PC-3 (cell line): ENCODE measurements at places on chromosomes 12 and 14. TPM values are rescaled to one million over a fixed set of nuclear protein-coding genes. Genes with fewer than 3 reads are reported as not detected.
A peak's percentile ranks its signal among the peaks of the same experiment; 100 is the strongest.

- peak; percentile 4 for DNase-seq
Measured at GRCh38 chr12:42450248-42450647, 124.3 kb downstream of the PPHLN1 start.

DNA sequence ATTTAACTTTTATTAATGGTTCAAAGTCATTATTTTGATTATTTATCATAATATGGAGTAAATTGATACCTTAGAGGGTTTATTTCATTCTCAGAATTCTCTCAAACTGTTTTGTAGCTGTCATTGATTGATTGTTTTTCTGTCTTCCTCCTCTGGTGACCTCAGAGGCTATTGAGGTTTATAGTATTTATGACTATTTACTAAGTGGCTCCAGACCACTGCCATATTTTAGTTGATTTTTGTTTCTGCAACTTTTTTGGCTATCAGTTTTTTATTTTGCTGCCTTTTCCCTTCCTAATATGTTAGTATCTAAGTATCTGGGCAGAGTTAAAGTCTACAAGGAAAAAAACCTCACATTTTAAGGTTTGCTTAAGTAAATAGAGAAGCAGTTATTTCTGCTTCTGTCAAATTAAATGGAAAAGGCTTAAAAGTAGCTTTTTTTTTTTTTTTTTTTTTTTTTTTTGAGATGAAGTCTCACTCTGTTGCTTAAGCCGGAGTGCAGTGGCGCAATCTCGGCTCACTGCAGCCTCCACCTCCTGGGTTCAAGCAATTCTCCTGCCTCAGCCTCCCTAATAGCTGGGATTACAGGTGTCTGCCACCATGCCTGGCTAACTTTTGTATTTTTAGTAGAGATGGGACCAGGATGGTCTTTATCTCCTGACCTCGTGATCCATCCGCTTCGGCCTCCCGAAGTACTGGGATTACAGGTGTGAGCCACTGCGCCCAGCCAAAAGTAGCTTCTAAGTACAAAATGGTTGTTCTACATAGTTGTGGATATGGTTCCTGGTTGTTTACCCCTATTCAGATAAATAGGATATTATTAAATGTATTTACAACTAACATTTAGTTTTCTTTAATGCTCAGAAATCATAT is 8.2 kb downstream of the MDM2 start:
- DNase-seq, result no peak

- no peak for DNase-seq
Measured at GRCh38 chr12:67147447-67147846, 121.7 kb upstream of the CAND1 start.

DNA sequence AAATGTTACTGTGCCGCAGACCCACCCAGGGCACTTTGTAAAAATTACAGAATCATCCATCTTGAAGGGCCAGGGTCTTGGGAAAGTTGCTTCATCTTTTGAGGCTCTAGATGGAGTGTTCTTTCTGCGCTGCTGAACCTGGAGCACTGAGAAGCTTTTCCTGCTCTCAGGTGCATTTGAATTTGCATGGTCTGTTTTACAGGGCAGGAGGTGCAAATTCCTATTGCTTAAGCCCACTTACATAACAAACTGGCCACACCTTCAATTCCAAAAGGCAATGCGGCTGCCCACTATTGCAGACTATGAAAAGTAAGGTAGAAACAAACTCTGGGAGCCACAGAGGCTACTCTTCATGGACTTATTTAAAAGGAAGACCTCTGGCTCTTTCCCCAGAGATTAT is 254.8 kb downstream of the CACNA1C start:
- no peak for DNase-seq

GRCh38 chr14:33342299-33342974 is 403.8 kb downstream of the NPAS3 start:
- DNase-seq, result peak; percentile 25

DNA sequence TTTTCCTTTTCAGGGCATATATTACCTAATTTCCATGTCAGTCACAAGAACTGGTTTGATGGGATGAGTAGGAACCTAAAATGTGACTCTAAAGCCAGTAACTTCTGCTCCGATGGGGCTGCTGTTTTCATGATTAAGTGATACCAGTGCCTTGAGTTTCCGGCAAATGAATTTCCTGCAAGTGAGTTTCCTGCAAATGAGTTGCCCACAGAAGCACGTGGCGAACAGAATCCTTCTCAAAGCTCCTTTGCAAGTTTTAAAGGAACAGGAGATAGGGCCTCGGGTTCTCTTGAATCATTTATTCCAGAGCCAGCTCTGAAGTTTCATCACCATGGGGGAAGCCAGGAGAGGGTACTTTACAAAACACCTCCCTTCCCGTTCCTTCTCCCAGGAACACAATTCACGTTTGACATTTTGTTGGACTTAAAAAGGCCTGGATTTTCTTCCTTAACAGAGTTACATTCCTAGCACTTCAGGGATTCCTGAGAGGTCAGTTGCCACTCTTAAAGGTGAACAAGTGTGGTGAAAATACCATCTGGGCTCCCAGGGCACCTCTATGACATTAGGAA is 2.2 kb upstream of the PPTC7 start:
- peak; percentile 43 for DNase-seq

GRCh38 chr12:26871985-26872384 is 39.0 kb upstream of the ITPR2 start:
- DNase-seq, result no peak

GRCh38 chr14:99562856-99563748 is 40.9 kb downstream of the CCDC85C start:
- peak; percentile 87 for DNase-seq

- peak; percentile 97 for DNase-seq
Measured at GRCh38 chr14:103361867-103362266, 23.3 kb upstream of the MARK3 start.

GRCh38 chr12:55827806-55828205 is 1.6 kb downstream of the DNAJC14 start:
- no peak for DNase-seq

- peak; percentile 20 for DNase-seq
Measured at GRCh38 chr14:69048456-69048855, 69.4 kb upstream of the ACTN1 start.

DNA sequence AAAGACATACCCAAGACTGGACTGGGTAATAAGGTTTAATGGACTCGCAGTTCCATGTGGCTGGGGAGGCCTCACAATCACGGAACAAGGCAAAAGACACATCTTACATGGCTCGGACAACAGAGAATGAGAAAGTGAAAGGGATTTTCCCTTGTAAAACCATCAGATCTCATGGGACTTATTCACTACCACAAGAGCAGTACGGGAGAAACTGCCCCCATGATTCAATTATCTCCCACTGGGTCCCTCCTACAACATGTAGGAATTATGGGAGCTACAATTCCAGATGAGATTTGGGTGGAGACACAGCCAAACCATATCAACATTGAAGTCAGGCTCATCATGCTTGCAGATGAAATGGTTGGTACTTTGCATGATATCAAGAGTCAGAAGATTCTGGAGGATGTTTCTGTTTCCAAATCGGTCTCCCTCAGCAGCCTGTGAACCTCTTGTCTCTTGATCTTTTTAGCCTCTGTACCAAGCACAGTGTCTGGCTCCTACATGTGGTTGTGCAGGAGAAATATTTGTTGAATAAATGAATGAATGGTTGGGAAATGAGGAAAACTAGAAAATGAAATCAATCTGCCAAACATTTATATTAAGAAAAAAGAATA is 98.6 kb downstream of the VRK1 start:
- no peak for DNase-seq

- DNase-seq, result peak; percentile 84
Measured at GRCh38 chr12:67811437-67812361, 163.2 kb downstream of the DYRK2 start.

DNA sequence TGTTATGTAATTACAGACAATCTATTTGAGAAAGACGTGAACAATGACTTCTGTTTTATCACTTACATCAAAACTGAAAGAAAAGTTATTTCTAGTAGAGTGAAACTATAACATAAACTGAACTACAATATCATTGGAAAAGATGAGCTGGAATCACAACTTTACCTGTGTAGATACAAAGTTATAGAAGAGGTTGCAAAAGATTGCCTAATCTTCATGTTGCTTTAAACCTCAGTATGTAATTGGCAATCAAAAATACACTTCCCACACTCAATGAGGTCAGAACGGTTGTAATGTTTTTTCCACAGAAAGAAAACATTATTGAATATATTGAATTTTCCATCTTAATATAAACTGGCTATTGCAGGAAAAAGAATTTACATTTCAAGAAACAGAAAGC is 37.7 kb upstream of the GXYLT1 start:
- DNase-seq, result no peak

GRCh38 chr12:13442457-13442856 is 245.9 kb downstream of the EMP1 start:
- DNase-seq, result no peak

DNA sequence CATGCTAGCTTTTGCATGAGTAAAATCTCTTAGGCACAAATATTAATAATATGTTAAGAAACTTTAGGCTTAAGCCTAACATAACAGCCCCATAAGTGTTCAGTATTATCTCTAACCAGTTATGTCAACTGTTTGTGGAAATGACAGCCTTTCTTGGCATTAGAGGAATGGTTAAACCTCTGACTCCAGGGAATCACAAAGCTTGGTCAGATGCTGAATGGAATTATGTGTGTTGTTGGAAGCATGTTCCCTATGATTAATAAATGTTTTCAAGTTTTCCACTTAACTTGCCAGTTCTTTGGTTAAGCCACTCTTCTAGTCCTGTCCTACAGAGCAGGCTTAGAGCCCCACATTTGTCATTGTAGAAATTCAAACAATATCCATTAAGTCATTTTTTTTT is 17.0 kb downstream of the PSEN1 start:
- DNase-seq, result no peak

DNA sequence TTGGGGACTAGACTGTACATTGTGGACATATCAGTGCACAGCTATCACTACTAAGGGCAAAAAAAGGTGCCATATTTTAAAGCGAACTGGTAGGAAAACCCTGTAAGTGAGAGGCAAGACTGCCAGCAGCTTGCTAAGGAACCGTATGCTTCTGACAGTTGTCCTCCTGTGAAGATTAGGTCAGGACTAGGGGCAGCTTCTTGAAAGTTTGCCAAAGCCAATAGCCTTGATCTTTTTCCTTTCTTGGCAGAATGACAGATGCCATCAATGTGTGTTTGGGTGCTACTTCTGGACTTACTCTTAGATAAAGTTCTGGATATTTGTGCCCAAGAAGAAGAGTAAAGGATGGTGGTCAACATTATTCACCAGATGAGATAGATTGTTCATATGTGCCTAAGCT is 7.4 kb downstream of the DAAM1 start:
- DNase-seq, result no peak

- no peak for DNase-seq
Measured at GRCh38 chr14:95370076-95370475, 50.4 kb upstream of the CLMN start.

DNA sequence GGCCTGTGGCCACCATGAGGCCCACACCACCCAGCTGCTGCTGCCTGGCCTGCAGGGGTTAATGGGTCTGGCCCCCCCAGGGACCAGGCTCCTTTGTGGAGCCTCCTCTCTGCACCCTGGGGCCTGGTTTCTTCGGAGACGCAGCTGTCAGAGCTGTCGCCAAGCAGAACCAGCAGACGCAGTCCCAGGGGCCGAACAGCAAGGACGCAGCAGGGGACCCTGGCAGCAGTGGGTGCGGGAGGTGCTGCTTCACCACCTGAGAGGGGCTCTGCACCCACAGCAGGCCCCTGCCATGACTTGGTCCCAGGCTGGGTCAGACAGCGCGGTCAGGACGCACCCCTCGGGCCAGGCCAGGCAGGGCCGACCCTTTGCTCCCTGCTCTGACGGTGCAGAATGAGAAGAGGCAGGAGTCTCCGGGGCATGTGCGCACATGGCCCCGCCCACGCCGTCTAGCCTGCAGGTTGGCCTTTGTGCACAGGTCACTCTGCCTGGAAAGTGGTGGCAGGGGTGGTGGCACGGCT is 30.5 kb downstream of the JAG2 start:
- no peak for DNase-seq

DNA sequence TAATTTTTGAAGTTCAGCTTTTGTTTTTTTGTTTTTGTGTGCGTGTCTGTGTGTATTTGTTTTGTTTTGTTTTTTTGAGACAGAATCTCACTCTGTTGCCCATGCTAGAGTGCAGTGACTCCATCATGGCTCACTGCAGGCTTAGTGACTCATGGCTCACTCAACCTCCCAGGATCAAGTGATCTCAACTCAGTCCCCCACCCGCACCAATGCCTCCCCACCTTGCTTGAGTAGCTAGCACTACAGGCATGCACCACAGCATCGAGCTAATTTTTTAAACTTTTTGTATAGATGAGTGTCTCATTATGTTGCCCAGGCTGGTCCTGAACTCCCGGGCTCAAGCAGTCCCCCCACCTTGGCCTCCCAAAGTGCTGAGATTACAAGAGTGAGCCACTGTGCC is 981.4 kb downstream of the BCL11B start:
- DNase-seq, result peak; percentile 41

DNA sequence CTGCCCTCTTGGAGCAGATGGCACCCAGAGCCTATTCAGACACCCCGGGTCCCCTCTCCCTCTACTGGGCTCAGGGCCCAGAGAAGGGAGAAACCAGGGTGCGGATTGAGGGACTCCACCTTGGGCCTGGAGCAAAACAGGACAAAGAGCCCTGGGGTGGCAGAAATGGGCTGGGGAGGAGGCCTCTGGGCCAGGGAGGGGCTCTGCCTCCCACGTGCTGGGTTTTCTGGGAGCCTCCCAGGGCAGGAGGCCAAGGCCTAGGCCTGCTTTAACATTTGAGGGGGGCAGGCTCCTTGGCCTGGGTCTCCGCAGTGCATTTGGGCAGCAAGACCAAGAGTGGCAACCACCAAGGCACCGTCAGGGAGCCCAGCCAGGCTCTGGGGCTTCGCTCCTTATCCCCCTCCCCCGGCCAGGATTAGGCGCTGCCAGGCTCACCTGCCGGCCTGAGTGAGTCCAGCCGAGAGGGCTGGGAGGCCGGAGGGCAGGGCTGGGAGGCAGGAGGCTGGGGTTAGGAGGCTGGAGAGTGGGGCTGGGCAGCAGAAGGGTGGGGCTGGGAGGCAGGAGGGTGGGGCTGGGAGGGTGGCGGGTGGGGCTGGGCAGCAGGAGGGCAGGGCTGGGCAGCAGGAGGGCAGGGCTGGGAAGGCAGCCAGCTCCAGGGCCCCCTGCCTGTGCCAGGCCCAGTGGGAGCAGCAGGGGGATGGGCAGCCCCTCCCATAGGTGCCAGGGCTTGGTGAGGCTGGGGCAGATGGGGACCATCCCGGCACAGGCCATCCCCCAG is 101.8 kb upstream of the EIF5 start:
- no peak for DNase-seq

Gene IKBIP
- 11.1 and 14.6 TPM in 2 replicates for total RNA-seq

Gene IL23A
- 17.5 and 18.2 TPM in 2 replicates for total RNA-seq

Gene CARMIL3
- not detected in 2 replicates for total RNA-seq

Gene SDR9C7
- not detected in 2 replicates for total RNA-seq

Gene ACOT6
- total RNA-seq, result not detected in 2 replicates

Gene ZNF891
- 0.86 and 0.98 TPM in 2 replicates for total RNA-seq

Gene DPF3
- total RNA-seq, result 16.6 and 30.5 TPM in 2 replicates

Gene GUCY2C
- not detected in 2 replicates for total RNA-seq

Gene CPNE6
- not detected in 2 replicates for total RNA-seq

Gene ATF1
- 46.7 and 67.2 TPM in 2 replicates for total RNA-seq

Gene FIGNL2
- total RNA-seq, result not detected in 2 replicates

Gene PIWIL1
- not detected in 2 replicates for total RNA-seq

Gene PMEL
- 0.35 and 2.0 TPM in 2 replicates for total RNA-seq

Gene RNASE4
- 5.9 and 8.5 TPM in 2 replicates for total RNA-seq
